ENCODE measurements at places on chromosomes 7 and 10.

DNA sequence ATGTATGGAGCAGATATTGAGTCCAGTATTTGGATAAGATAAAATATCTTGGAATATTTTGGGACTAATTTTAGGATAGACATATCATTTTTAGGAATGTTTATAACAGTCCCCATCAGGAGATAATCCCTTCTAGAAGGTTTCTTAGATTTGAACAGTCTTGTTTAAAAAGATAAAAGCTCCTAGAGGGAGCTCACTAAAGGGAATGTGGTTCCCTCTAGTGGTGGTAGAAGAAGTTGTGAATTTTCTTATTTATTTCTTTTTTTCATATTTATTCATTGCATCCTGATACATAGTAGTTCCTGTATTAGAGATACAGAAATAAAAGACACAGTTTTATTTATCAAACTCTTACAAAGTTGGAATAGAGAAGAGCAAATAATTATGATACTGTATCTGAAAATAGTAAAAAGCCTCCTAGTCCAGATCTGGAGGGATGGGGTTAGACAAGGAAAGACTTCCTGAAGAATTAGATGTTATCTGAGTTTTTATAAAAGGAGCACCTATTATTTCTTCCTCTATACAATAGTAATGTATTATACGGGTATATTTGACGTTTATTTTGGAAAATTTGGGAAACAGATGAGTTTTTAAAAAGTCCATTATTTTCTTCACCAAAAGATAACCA, 24.5 kb upstream of the KLF14 start:
- DNase-seq: no peak

DNA sequence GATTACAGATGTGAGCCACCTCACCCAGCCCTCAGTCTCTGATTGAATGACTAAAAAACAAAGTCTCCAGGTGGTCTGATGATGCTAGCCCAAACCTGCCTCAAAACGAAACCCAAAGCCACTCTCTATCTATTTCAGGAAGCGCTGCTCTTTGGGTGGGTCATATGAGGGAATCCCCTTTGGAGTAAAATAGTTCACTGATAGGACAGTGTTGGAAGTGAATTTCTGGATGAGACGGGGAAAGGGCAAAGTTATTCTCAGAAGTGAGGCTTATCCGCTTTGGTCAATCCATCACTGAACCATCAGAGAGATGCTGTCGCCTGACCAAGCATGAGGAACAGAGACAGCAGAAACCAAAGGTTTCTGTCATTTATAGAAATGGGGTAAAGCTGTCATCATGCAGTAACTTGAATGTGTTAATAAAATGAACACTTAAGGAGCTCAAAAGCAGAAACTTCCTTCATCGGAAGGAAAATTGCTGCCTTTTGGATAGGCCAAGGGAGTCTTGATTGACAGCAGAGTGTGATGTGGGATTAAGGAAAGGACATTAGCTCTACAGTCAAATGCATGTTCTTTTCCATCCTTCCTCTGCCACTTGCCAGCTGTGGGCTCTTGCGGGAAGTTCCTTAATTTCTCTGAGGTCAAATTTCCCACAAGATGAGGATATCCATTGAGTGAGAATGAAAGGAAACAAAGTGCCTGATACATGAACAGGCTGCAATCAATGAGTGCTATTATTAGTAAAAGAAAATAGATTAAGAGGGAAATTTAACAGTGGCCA, 64.9 kb upstream of the C1QL3 start:
- DNase-seq: no peak

DNA sequence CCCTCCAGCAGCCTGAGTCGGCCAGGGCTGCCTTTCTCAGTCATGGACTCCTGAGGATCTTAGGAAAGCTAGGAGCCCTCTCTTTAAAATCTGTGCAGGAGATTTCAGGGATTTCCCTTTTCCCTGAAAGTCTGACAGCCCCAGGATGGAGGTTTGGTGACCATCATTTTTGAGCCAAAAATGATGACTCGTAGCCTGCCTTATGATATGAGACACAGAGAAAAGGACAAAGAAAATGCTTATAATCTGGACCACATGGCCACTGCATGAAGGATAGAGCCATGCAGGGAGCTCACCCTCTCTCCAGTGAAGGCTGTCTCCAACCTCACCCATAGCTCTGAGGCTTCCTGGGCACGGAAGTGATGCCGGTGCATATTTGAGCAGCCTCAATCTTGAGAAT, 106.6 kb upstream of the CHST15 start:
- DNase-seq: no peak

GRCh38 chr7:106367018-106367420, 82.2 kb upstream of the NAMPT start:
- no peak for DNase-seq

GRCh38 chr7:110774071-110774470, 316.9 kb upstream of the LRRN3 start:
- peak; percentile 20 for DNase-seq

GRCh38 chr7:102860351-102860811, 52.4 kb upstream of the LRRC17 start:
- no peak for DNase-seq

- DNase-seq: no peak
Observed at GRCh38 chr10:10892290-10892875, 125.3 kb upstream of the CELF2 start.

- no peak for DNase-seq
Observed at GRCh38 chr7:75662579-75663301, 76.0 kb downstream of the HIP1 start.

DNA sequence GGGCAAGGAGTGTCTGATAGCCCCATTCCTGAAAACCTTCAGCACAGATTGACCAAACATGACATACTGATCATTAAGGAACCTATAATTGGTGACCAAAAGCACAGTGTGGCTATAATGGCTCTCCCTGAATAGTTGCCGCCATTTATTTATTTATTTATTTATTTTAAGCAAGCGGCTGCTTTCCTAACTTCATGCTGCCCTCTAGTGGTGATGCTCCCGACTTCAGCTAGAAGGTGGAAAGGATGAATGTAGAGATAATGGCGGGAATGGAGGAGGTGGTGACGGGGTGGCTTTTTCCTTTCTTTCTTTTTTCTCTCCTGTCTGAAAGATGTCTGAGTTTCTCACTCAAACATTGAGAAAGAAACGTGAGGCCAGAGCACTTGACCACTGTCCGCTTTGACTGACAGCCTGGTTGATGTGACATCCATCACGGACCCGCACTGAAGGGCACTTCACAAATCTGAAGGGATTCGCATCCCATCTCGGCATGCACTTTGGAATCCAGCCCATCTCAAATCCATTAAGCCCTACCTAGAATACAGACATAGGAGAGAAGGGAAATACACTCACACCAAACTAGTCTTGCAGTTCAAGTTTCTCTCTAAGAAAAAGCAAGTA, 1090.1 kb downstream of the KCNMA1 start:
- DNase-seq: peak; percentile 15

GRCh38 chr7:15326044-15326644, 235.7 kb downstream of the AGMO start:
- DNase-seq: no peak

GRCh38 chr7:6254866-6255265, 17.6 kb downstream of the CYTH3 start:
- no peak for DNase-seq

- no peak for DNase-seq
Observed at GRCh38 chr7:52876402-52876801, 159.0 kb upstream of the POM121L12 start.

DNA sequence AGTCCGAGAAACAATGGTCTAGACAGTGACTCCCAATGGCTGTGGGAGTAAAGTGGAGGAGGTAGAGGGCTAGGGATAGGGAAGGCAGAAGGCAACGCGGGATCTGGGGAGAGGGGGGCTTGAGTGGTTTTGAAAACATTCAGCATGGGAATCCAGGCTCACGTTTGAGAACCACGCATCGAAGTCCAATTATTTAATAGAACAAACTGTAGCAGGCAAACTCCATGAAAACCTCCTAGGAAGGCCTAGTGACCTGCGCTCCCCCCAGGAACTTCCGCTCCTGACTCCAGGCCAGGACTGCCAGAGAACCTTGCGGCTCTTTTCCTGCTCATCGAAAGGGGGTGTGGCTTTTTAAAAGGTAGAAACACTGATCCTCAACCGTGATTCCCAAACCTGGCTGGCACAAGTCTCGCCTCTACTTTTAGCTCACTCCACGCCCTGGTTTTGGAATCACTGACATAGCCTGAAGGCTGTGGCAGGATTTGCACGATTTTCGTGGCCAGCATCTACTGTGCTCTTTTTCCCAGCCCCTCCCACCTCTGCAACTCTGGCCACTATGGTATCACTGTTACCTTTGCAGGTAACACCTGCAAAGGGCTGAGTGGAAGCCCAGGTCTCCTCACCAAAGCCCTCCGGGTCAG, 43.4 kb downstream of the MYOF start:
- DNase-seq: no peak

DNA sequence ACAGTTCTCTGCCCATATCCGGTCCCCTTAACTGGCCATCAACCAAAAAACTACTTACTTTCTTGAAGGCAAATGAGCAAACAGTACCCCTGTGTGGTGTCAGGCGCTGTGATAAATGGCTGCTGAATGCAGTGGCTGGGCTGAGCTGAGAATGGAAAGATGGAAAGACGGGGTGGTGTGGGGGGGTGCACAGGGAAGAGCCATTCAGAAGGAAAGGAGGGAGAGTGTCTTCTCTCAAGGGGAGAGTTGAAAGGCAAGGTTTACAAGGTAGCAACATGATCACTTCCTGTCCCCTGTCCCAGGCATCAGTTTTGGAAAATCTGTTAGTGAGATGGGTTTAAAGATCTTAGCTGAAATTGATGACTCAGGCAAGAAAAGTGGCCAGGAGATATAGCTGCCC, 22.5 kb downstream of the EMX2 start:
- no peak for DNase-seq

DNA sequence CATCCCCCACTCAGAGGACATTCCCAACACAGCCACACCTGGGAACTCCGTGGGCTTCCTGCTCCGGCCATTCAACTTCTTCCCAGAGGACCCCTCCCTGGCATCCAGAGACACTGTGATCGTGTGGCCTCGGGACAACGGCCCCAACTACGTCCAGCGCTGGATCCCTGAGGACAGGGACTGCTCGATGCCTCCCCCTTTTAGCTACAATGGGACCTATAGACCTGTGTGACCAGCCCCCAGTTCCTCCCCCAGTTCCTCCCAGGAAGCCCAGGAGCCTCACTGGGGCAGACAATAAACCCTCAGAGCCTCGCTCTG, 8.6 kb downstream of the AOC1 start:
- DNase-seq: no peak

DNA sequence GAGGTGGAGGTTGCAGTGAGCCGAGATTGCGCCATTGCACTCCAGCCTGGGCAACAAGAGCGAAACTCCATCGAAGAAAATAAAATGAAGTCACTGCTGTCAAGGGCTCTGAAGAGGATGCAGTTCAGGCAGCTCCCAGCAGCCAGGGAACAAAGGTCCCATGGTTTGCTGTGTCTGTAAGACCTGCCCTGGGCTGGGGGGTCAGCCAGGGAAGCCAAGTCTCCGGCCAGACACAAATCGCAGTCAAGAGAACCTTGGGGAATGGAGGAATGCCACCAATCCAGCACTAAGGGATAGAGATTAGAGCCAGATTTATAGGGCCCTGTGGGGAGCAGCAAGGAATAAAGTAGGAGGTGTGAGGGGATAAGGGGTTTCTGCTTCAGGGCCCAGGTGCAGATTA, 28.9 kb upstream of the VSIR start:
- DNase-seq: no peak

DNA sequence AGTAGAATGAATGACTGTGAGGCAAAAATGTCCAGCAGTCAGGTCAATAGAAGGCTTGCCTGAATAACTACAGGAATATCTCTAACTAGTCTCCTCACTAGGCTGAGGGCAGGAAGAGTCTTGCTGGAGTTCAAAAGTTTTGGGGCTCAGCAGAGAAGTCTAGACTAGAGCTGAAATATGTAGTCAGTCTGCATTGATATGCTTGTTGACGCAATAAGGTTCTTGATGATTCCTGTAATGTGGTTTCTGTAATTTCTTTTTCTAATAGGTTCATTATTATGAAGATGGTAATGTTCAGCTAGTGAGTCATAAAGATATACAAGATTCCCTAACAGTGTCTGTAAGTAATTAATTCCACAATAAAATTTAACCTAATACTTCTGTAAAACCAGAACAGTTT, 41.5 kb upstream of the ST7 start:
- no peak for DNase-seq

DNA sequence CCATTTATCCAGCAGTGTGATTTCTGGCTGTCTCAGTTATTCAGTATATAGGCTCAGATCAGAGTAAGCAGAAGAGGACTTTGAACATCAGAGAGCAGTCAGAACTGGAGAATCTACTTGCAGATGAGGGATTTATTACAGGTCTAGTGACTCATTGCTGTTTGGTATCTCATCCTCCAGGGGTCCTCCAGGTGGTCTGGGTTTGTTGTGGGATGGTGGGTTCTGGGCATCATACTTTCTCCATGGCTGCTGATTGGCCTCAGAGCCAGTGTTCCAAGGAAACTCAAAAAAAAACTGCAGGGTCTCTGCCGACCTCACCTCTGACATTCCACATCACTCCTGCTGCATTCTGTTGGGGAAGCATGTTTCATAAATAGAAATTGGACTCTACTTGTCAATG, 214.8 kb downstream of the CNTNAP2 start:
- no peak for DNase-seq

DNA sequence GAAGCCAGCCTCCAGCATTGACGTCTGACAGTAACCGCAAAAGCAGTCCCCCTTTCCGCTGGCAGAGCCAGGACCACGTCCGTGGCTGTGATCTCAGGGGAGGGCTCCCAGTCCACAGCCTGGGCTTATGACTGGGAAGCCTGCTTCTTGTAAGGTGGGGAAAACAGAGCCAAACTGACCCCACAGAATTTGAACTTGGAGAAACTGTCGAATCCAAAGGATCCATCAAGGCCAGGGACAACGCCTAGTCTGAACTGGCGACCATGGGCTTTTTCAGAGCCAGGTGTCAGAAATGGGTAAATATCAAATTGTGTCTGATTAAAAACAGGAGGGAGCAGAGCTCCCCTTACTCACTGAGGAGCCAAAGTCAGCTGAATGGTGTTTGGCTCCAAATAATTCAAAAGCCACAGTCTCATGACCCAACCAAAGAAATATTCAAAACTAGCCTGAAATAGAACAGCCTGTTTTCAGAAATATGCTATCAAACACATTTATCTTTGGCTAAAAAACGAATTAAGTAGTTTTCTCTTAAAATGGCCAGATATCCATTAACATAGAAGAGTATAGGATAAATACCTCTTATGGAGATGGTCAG, 751.4 kb upstream of the GALNT17 start:
- no peak for DNase-seq

DNA sequence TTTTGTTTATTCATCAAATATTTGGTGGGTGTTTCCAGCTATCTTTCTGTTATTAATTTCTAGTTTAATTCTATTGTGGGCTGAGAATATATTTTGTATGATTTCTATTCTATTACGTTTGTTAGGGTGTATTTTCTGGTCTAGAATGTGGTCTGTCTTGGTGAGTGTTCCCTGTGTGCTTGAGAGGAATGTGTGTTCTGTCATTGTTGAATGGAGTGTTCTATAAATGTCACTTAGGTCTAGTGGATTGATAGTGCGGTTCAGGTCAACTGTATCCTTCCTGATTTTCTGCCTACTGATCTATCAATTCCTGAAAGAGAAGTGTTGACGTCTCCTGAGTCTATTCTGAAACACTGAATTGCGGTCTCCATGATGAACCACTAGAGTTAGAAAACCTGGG, 8.5 kb downstream of the HTRA1 start:
- DNase-seq: no peak

GRCh38 chr7:85924062-85924461, 719.6 kb upstream of the GRM3 start:
- no peak for DNase-seq

GRCh38 chr7:150447966-150448788, 2.3 kb upstream of the GIMAP8 start:
- DNase-seq: no peak

GRCh38 chr7:28830846-28831245, 127.3 kb downstream of the TRIL start:
- DNase-seq: no peak

- DNase-seq: peak; percentile 46
Observed at GRCh38 chr10:34655286-34656170, 159.6 kb downstream of the PARD3 start.

Data from NCI-H1048 (cell line).